ENCODE measurements at places on chromosomes 1 and 21. TPM values are rescaled to one million over a fixed set of nuclear protein-coding genes. Genes with fewer than 3 reads are reported as not detected.

- DNase-seq, result no peak
Measured at GRCh38 chr1:179329862-179330261, 35.9 kb upstream of the AXDND1 start.

FLAD1 gene
- 22.5 TPM for total RNA-seq

DNA sequence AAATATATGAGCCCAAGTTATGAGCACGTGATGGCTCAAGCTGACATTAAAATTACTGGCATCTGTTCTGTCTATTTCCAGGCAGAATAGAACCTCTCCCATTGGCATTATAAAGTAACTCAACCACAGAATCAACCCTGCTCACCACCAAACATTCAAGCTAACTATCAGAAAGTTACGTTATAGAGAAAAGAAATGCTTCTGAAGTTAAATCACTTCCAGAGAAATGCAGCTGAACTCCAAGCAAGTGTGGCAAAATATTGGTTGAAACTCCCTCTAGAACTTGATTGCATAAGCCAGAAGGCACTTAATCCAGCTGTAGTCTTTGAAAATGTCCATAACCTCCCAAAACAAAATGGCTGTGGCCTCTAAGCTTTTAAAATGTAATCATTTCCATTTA lies 36.2 kb upstream of the UBE2U start:
- DNase-seq, result no peak

DNA sequence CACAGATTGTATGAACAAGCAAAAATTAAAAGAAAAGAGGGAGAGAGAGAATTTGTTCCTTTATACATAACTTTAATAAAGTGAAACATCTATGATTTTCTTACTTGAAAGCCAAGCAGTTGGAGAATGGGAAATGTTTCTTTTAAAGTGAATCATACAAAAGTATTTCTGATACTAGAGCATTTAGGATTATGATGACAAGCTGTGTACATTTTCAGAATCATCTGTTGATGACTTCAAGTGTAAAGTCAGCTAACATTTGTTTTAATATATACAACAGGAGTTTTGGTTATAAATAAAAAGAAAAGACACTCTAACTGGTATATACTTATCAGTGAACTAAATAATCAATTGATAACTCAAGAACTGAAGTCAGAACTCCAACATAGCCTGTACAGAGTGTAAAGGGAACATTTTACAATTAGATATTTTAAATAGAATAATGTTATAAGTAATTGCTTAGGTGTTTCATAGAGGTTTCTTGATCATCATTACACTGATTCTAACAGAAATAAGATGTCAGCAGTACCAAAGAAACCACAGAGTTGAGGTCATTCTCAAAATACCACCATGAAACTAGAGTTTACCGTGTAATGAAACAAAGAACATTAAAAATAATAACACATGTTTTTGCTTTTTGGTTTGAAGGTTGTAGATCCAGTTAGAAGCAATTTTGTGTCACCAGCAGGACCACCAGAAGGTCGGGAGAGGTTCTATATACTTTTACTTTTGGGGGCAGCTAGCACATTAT lies 103.4 kb downstream of the COL24A1 start:
- no peak for DNase-seq

DNA sequence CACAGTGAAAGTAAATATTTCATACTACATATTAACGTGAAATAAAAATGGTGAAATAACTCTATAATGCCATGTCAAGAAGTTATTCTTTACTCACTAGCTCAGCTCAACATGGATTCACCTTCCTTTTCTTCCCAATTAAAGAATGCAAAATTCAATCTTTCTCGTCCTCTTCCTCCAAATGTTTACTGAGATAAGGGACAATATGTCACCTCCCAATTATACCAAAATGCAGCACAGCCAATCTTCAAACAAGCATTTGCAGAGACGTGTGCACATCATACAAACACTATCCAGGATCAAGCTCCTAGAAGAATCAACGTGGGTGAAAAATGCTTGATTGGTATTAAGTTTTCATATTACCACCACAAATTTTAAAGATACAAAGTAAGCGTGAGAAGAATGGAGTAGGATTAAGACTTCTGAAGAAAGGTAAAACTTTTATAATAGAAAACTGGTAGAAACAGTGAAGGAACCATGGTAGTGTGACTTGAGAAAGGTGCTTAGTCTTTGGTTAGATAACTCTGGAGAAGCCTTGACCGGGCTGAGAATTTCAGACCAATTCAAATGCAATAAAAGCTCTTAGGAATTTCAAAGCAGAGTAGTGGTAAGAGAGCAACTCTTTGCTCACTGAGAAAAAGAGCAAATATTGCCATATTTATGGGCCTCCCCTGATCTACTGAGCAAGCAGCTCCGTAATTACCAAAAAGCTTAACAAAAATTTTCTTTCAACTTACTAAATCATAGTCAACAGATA lies 7.2 kb downstream of the PTP4A2 start:
- no peak for DNase-seq

- no peak for DNase-seq
Measured at GRCh38 chr1:36088265-36088576, 471 bp upstream of the ADPRS start.

Measured in esophagus muscularis mucosa (tissue), 4 donors.